Aorta (tissue), 5 donors: ENCODE measurements at places on chromosomes 2 and 18. TPM values are rescaled to one million over a fixed set of nuclear protein-coding genes. Genes with fewer than 3 reads are reported as not detected.

RAD51AP2 gene
- total RNA-seq = not detected

- H3K4me1 ChIP-seq = no peaks in the 10 kb centered on the region
- H3K4me3 ChIP-seq = no peak overlapping the region
- no peak for DNase-seq
- no peaks in the 10 kb centered on the region for H3K36me3 ChIP-seq
- H3K27me3 ChIP-seq = no peaks in the 10 kb centered on the region
Observed at GRCh38 chr2:119009110-119009509, 67.1 kb downstream of the MARCO start.

FSHR gene
- not detected for total RNA-seq

NAT8 gene
- not detected for total RNA-seq

DNA sequence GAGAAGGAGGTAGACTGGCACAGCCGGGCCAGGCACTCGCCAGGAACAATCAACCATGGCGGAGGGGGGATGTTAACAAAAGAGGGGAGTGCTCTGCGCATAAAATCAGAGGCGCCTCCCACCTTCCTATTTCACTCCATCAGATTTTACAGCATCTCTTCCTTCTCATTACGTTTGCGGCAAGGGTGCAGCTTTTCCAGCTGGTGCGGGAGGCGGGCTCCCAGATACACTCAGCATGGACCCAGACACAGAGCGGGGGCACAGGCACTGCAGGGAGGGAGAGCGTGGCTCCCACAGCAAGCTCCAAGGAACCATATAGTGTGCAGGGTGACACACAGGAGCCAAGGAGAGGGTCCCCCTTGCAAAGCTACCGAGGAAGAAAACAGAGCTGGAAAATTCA is 176.3 kb downstream of the EIPR1 start:
- DNase-seq = peak; percentile 6
- no peaks in the 10 kb centered on the region for H3K27me3 ChIP-seq
- H3K36me3 ChIP-seq = no peaks in the 10 kb centered on the region
- H3K27ac ChIP-seq = no peak overlapping the region
- H3K4me1 ChIP-seq = no peaks in the 10 kb centered on the region
- no peak overlapping the region for H3K4me3 ChIP-seq
